ENCODE measurements at places on chromosomes 2 and 18. TPM values are rescaled to one million over a fixed set of nuclear protein-coding genes. Genes with fewer than 3 reads are reported as not detected.

- DNase-seq, result no peak
These were observed 49.5 kb upstream of the RAB12 start for GRCh38 chr18:8559612-8560186.

GRCh38 chr2:238521870-238522269 is 95.1 kb downstream of the ASB1 start:
- DNase-seq, result no peak

The ZNF892 gene
- 2.9 TPM for total RNA-seq

DNA sequence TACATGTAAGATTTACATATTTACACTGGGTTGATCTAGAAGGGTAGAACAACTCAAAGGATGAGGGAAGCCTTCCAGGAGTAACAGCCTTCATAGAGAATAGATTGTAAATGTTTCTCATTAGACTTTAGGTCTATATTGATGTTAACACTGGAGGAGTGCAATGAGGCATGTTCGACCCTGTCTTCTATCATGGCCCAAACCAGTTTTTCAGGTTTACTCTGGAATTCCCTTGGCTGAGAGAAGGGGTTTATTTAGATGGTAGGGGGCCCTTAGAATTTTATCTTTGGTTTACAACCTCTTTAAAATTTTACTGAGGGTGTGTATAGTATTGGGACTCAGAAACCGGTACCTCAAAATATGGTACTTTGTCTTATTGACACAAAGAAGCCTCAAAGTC is 634.9 kb upstream of the PIK3C3 start:
- DNase-seq, result no peak

- DNase-seq, result no peak
These were observed 86.6 kb downstream of the EPHA4 start for GRCh38 chr2:221485503-221485870.

GRCh38 chr2:132373391-132374135 is 43.0 kb upstream of the GPR39 start:
- no peak for DNase-seq

- DNase-seq, result no peak
These were observed 7.1 kb upstream of the WNT10A start for GRCh38 chr2:218873359-218874194.

GRCh38 chr2:80573950-80574349 is 269.4 kb upstream of the LRRTM1 start:
- no peak for DNase-seq

All from activated T-cell treated with anti-CD3 and anti-CD28 coated beads, Interleukin-2, amount 50 U/mL, for 4 hours (primary cell).